ENCODE measurements at places on chromosomes 4 and X.

DNA sequence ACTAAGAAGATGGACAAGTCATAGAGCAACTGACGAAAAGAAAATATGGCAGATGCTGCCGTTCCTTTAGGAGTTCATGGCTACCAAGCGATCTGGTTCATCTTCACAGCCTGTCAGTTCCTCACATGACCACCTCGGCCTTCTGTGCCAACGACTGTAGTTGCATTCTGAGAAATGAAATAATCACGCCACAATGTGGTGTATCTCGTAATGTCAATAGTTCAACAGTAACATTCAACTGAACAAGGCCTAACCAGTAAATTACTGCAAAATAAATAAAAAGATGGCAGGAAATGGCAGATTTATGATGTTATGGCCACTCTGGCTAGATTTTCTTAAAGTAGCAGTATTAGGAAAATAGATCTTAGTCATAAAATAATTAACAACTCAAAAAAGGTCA lies 4.4 kb downstream of the GPRIN3 start:
- no peak for DNase-seq

GRCh38 chr4:6710996-6711395 lies 1.3 kb upstream of the MRFAP1L1 start:
- DNase-seq, result no peak

DNA sequence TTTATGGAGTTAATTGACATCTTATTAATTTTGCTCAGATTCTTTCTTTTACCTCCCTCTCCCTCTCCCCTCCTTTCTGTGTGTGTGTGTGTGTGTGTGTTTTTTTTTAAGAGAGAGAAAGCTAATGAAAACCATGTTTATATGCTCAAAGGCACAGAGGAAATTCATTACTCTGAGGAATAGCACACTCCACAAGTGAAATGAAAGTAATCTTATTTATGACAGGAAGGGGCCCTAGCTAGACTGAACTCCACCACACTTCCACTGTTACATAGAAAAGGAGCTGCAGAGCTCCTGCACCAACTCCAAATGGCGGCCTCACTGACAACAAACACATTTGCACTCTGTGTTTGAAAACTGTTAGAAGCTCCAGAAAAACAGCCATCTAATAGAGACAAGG lies 150.6 kb downstream of the RASL11B start:
- DNase-seq, result no peak

DNA sequence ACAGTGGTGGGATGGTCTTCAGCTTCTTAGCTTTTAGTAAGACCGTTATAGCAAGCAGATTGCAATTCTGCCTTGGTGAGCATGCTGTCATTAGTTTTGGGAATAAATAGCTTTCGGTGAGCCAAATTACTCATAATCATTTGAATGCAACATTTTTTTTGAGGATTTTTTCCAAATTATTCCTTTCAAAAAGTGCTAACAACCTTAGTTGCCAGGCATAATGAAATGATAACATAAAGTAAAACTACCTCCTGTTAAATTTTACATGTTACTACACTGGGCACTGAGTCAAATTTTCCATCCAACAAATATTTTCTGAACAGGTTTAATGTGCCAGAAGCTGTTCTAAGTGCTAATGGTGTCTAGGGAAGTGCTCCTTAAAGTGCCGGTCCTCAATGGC lies 15.8 kb upstream of the NPFFR2 start:
- DNase-seq, result no peak

DNA sequence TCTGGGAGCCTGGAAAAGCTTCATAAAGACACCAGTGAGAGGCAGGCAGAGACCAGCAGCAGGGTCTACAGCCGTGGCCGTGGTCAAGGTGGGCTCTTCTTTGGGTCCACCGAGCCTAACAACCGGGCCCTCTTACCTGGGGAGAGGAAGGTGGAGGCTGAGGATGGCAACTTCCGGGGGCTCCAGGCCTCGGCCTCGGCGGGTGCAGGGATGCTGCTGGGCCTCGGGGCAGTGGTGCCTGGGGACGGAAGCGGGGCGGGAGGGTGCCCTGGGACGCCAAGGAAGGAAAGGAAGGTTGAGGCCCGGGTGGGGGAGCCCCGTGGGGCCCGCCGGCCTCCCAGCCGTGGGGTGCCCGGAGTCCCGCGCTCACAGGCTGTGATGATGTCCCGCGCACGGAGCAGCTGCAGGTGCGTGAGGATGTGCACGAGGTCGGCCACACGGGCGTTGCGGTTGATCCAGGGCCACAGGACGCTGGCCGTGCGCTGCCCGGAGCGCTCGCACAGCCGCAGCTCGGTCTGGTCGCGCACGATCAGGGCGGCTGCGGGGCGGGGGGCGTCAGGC lies 561 bp downstream of the IRAK1 start:
- no peak for DNase-seq

- DNase-seq, result peak; percentile 39
Measured at GRCh38 chr4:1109898-1110506, 3.4 kb downstream of the RNF212 start.

- no peak for DNase-seq
Measured at GRCh38 chr4:122742933-122743829, 10.7 kb downstream of the BBS12 start.

GRCh38 chr4:6122496-6122895 lies 77.9 kb downstream of the JAKMIP1 start:
- DNase-seq, result no peak

DNA sequence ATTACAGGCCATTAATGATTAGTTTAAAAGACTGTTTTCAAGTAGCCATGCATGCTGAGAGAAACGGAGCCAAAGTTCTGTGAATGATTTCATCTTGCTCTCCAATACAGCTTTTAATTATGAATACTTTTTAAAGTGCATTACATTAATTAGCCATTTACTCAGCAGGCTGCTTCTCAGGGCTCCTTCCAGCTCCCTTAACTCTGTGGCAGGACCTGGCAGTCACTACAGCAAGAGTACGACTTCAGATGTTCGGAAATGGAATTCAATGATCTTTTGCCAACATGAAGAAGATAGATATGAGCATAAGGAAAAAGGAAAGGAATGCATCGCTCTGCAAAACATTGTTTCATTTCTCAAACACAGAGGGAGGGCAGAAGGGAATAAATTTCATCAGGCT lies 987.2 kb downstream of the PDHA2 start:
- no peak for DNase-seq

DNA sequence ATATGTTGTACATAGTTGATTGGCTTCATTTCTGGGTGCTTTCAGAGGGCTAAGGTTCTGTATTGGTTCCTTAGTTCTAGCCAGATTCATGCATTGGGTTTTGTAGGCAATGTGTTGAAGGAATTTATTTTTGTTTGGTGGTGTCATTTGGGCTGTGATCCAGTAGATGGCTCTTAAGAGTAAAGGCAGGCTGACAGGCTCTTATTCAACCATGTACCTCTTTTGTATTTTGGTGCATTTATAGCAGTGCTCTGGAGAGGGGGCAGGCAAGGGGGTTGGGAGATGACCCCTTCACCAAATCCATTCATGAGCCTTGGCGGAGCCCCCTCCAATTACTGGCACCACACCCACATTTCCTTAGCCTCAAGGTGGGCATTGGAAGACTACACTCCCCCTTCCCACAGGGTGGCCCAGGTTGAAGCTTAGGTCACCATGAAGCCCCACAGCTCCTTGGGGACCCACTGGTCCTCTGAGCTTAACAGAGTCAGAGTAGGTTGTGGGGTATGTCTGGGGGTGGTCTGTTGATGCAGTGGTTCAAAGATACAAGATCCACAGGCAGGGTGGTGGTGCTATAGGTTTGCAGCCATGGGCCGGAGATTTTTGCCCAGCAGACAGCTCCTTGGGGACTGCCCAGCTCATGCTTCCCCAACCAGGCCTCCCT lies 143.0 kb upstream of the GNPDA2 start:
- DNase-seq, result no peak

DNA sequence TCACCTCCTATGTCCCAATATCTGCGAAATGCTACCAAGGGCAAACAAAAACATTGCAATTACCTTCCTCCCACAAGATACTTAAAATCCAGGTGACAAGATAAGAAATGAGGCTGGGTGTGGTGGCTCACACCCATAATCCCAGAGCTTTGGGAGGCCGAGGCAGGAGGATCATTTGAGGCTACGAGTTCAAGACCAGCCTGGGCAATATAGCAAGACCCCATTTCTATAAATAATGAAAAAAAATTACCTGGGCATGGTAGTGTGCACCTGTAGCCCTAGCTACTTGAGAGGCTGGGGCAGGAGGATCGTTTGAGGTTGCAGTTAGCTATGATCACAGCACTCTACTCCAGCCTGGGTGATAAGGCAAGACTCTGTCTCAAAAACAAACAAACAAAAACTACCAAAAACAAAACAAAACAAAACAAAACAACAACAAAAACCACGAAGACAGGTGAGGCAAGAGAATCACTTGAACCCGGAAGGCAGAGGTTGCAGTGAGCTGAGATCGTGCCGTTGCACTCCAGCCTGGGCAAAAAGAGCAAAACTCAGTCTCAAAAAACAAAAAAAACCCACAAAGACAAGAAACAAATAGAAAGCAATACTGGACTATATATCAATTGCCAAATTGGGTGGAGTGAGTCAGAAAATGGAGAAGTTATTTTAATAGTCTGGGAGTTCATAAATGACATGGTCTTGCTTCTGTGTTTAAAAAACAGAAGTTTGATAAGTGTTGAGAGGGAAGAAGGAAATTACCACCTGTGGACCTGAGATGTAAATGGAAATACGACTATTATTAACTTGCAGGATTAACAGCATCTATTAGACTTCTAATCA lies 176.5 kb downstream of the FBXW7 start:
- DNase-seq, result no peak

DNA sequence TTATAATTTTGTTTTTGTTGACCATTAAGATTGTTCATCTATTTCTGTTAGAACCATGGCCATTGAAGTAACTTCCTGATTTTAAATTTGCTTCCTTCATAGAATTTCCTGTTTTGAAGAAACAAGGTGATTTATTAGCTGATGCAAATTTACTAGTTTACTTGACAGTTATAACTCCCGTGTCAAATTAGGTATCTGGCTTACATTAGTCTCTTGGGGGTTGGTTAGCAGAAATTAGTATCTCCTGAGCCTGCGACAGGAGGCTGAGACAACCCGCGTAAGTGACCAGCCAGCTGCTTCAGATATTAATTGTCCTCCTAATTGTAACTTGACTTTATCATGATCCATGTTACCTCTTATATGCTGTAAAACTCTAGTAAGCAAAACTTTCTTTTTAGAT lies 154.3 kb downstream of the CFAP299 start:
- no peak for DNase-seq

GRCh38 chrX:78754917-78755316 lies 7.4 kb downstream of the LPAR4 start:
- DNase-seq, result no peak

DNA sequence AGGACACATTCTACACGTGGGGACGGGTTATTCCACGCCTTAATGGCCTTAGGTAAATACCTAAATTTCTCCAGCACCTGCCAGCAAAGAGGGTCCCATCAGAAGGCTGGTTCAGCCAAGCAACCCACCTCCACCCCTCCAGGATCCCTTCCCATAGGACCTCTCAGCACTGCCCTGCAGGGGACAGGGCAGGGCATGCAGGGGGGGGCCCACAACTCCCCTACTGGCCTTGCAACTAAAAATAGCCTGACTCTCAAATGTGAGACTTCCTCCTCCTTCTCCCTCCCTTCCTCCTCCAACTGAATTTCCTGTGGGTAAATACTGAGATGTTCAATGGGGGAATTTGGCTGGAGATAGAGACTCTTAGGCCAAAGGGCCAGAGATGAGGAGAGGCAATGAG lies 6.3 kb downstream of the LAS1L start:
- no peak for DNase-seq

GRCh38 chr4:53788621-53789020 lies 197.3 kb upstream of the LNX1 start:
- DNase-seq, result no peak

- DNase-seq, result no peak
Measured at GRCh38 chr4:14924812-14925344, 77.4 kb upstream of the CPEB2 start.

GRCh38 chr4:68651932-68652331 lies 18.5 kb downstream of the UGT2B15 start:
- no peak for DNase-seq

DNA sequence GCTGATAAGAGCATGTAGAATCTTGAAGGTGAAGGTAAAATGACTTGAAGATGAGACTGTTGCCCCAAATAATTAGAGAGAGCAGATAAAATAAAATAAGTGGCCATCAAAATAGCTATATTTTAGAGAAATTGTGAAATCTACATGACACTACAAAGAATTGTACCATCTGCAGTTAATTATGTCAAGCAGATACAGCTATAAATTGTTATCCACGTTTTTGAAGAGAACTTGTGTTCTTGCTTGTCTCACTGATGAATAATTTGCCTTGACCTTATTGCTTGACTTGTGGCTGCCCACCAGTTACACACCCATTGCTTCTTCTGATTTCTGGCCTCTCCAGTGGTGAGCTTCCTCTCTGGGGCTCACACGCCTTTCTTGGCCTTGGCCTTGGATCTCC lies 75.8 kb upstream of the TNIP3 start:
- no peak for DNase-seq

DNA sequence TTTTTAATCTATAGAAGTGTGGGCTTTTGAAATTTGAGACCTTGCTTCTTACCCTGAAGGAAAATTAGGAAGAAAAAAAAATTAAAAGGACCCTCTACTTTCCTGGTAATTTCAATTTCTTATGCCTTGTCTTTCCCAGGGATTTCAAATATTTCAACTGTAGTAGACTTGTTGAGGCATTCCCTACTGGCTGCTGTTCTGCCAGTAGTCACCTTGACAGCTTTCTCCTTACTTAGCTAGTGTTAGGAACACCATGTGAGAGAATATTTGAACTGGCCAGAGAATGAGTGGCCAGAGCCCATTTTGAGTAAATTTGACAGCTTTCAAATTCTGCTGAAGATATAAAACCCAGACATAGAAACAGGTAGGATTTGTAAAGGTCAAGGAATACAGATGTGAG lies 24.0 kb upstream of the GBA3 start:
- DNase-seq, result no peak

DNA sequence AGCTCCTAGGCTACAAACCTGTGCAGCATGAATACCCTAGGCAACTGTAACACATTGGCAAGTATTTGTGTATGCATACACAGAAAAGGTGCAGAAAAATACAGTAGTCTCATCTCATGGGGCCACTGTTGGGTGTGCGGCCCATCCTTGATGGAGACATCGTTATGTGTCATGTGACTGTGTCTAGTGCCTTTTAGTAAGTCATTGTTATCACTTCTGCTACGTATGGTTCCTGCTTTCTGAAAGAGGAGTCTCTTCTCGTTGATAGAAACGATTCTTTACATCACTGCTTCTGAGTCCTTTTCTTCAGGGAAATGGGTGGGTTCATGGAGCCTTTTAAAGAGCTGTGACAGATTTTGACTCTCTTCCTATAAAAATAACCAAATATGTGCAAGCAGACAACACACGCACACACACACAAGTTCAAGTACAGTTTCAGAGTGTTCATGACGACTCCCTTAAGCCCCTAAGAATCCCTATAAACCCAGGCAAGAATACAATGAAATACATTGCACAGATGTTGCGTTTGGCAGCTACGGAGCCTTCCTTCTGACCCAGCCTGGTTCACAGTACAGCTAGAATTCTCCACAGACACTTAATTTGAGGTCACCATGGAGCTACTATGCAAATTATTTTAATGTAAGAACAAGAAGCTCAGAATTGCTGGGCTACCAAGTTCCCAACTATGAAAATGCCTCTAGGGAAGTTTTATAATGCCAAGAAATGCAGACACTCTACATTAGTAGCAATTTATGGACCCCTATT lies 10.2 kb upstream of the STK32B start:
- no peak for DNase-seq
